ENCODE measurements at places on chromosomes 2 and 18.
A peak's percentile ranks its signal among the peaks of the same experiment; 100 is the strongest.

DNA sequence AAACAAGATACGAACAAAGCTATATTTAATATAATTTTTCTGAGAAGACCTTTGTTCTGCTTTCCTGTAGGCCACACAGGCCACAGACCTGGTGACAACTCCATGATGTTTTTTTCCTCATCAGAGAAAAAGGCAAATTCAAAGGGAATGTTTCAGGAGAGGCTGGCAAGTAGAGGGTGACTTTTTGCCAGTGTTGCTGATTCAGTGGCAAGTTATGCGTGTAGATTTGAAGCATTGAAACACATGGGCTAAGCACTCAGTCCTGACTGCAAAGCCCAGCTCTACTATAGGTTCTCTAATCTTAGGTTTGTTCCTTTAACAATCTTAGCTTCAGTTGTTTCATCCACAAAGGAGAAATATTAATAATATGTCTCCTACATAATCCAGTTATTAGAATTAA lies 499.8 kb downstream of the SUCLG1 start:
- no peak for DNase-seq

DNA sequence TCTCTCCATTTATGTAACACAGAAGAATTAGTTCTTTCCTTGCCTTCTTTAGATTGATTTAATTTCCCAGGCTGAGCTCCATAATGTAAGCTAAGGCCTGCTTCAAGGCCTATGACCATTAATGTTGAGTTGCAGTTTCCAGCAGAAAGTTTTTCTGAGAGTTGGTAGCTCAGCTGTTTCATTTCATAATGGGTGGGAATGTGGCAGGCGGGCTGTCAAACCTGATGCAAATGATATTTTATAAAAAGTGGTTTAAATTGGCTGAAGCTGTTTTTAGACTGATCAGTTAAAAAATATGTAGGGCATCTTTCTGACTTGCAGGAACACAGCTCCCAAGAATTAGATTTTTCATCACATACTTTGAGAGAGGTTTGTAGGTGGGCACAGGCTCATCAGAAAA lies 40.4 kb upstream of the FSHR start:
- DNase-seq: no peak

DNA sequence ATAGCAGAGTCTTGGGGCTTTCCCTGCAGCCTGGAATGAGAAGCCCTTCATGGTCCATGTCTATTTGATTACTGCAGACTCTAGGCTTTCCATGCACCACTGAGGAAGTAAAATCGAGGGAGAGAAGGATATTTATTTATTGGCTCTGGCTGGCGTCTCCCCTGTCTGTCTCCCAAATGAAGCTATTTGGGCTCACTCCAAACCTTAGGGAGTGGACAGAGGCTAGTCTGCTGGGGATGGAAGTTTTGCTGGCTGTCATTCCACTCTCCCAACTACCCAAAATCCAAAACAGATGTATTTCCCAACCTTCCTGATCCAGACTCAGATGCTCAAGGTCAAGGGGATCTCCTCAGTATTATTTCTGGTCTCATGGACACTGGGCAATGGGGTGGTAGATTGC lies 33.7 kb downstream of the TMEM17 start:
- DNase-seq: no peak

GRCh38 chr2:164840458-164840929 lies 1.1 kb downstream of the COBLL1 start:
- no peak for DNase-seq

- peak; percentile 7 for DNase-seq
Measured at GRCh38 chr18:75408554-75409506, 18.7 kb downstream of the SMIM21 start.

DNA sequence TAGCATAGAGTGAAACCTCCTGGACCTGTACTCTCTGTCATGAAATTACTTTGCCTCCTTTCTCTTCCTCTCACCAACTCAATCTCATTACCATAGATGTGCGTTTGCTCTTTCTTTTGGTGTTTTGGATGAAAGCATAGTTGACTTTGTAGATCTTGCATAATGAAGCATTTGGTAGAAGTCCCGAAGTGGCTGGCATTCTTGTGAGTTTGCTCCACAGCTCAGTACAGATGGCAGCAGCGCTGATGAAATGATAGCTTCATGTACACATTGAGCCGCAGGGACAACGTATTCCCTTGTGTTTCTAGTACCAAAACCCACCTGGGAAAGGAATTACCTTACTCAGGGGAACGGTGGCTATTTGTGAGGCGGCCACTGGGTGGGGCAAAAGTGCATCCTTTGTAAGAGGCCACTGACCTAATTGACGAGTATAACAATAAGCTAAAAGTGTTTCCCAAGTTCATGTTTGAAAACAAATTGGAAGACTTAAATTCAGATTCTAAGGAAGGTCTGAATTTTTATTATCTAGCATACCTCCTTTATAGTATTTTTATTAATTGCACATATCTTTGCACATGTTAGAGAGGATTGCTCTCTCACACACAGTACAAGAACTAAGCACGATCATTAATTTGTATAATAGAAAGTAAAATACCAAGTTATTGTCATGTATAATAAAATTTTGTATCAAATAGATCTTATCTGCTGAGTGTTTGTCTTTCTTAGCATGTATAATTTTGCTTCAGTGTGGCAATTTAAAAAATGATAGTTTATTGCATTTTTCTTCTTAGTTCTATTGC lies 25.4 kb upstream of the CDH7 start:
- DNase-seq: no peak

- no peak for DNase-seq
Measured at GRCh38 chr2:23375448-23375847, 9.5 kb upstream of the KLHL29 start.

GRCh38 chr2:3038636-3039035 lies 339.0 kb downstream of the EIPR1 start:
- no peak for DNase-seq

DNA sequence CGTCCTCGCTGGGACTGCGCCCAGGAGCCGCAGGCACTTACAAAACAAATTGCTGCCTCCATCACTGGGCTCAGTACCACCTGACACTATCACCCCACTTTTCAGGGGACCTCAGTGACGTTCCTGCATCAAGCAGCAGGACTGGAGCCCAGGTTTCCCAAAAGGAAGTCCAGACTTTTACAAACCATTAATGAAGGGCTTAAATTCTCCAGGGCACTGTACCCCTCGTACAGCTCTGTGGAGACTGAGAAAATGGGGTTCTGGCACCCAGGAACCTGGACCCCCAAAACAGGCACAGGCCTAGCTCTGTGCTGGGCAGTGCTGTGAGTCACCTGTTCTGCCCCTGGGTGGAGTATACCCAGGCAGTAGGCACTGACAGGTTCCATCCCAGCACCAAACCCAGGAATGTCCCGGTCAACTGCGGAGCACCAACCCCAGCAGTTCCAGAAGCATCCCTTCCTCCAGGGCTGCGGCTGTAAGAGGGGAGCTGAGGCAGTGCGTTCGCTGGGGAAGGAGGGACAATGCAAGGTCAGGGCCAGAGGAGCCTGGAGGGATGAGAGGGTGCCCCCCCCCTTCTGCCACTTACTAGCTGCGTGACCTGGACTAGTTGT lies 24.6 kb upstream of the NOTO start:
- no peak for DNase-seq

GRCh38 chr2:237469849-237470248 lies 17.2 kb upstream of the MLPH start:
- DNase-seq: no peak

GRCh38 chr2:4269885-4270284 lies 566.5 kb downstream of the DCDC2C start:
- no peak for DNase-seq

GRCh38 chr2:221529177-221529942 lies 42.7 kb downstream of the EPHA4 start:
- no peak for DNase-seq

DNA sequence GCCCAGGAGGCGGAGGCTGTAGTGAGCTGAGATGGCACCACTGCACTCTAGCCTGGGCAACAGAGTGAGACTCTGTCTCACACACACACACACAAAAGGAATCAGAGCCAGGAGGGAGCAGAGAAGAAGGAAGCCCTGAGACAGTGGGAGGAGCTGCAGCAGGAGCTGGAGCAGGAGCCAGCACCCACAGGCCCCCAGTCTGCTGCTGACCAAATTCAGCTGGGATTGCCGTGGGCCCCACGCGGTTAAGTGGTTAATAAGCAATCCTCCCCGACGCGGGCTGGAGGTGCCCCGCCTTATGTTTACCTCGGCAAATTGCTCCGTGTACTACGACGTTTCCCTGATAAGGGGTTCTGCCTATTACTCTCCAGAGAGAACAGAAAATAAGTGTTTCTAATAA lies 265.3 kb downstream of the TWIST2 start:
- DNase-seq: no peak

DNA sequence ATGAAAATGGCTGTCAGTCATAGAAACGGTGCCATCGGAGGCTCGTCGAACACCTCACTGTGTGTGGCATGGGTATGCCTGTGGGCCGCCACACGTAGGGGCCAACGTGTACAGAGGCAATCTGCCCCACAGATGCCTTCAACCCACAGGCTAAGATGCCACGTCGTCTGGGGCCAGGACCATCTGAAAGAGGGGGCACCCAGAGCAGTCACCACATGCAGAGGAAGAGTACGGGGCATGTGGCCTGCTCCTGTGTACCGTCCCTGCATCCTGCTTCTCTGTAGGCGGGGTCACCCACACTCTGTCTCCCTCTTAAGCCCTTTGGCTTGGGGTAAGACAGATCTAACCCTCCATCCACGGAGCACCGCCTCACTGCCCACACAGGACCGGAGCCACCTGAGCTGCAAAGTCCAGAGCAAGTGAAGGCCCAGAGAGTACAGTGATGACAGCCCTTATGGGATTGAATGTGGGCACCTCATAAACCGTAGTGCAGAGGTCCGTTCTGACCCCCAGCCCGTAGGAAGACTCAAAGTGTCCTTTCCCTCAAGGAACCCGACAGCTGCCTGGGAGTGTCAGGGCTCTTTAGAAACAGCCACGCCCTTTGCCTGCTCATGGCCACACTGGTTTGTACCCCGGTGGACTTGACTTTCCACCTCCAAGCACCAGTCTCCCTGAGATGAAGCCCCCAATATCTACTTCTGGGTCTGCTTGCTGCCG lies 66.2 kb downstream of the TWIST2 start:
- no peak for DNase-seq

DNA sequence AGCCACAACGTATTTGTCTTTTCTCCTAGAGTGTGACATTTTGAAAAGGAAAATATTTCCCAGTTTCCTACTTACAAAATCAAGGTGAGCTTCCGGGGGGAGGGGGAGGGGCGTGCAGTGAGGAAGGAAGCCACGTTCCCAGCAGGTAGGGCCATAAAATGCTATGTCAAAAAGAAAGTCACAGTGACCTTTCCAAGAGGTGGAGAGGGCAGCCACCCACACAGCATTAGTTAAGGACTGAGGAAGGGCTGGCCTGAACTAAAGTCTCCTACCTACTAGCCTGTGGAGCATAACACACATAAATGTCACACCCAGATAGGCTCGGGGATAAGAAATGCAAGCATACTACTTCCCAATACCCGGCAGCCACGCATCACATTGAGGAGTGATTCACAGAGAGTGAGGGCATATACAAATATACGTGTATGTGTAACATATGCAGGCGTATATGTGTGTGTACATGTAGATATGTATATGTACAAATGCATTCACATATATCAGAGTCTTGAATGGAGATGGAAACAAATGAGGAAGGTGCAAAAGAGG lies 191.1 kb downstream of the STK39 start:
- DNase-seq: no peak

- DNase-seq: no peak
Measured at GRCh38 chr2:30237239-30237965, 6.1 kb downstream of the LBH start.

DNA sequence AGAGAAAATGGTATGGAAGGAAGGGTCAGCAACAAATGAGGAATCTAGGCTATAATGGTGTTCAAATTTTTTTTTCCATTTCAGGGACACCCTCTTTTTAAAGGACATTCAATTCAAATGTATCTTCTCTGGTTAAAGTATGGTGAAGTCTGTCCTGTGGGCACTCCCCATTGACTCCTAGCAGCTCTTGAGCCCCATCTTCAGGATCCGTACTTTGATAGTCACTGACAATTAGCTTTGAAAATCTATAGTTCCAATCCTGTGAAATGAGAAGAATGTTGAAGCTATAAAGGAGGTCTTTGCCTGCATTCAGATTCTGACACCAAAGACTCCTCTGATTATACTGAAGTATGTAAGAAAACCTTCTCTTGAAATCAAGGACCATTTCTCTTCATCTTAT lies 43.3 kb downstream of the KCNH7 start:
- DNase-seq: no peak

DNA sequence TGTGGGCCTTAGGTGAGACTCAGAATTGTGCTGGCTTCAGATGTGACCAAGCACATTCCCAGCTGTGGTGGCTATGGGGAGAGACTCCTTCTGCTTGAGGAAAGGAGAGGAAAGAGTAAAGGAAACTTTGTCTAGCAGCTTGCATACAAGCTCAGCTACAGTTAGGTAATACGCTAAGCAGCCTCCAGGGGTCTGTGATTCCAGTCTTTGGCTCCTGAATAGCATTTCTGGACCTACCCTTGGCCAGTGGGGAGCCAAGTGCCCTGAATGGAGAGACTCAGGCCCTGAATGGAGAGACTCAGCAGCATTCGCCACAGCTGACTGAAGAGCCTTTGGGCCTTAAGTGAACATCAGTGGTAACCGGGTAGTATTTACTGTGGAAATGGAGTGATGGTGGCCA lies 227.4 kb upstream of the CDH7 start:
- DNase-seq: no peak

DNA sequence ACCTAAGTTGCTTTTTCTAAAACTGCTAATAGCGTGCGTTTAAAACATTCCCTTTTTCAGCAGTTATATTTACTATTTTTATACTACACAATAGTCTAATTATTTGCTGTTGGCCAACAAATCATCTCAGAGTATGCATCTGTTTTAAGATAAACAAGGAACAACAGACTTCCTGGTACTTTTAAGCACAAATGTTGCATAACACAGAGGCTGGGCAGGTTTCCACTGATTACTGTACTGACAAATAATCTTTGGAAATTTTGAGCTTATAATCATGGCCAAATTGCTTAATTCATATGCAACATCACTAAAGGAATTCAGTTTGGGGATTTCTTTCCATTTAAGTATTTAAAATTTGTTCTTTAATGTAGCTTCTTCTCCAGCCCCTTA lies 737.4 kb upstream of the SALL3 start:
- DNase-seq: no peak

- DNase-seq: no peak
Measured at GRCh38 chr2:225457482-225457881, 58.0 kb downstream of the NYAP2 start.

DNA sequence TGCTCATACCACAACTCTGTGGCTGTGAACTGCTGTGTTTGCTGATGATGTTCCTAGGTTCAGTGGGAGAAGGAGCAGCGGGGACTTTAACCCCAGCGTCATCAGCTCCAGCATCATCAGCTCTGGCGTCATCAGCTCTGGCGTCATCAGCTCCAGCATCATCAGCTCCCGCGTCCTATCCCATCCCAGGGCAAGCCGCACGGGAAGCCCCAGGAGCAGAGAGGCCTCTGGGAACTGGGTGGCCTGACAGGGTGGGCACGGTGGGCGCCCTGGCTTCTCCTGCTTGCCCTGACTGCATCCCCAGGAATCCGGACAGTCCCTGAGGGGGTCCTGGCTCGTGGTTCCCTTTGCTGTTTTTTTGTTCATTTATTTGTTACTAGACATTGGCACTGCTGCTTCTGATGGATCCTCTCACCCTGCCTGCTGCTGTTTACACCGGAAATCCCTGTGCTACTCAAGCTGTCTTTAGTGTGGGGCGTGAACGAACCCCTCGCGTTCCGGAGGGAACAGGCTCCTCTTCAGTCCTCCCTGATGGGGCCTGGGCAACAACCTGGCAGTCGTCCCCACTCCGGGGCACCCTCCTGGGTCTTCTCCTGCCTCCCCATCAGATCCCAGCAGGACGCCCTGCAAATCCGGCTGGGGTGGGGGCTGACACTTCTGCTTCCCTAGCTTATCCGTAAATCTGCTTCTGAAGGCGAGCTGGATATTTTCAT lies 67.1 kb upstream of the PXDN start:
- no peak for DNase-seq

GRCh38 chr2:33497221-33497650 lies 20.8 kb downstream of the RASGRP3 start:
- no peak for DNase-seq
